MCF 10A (cell line): ENCODE measurements at places on chromosomes 2 and 18.
A peak's percentile ranks its signal among the peaks of the same experiment; 100 is the strongest.

GRCh38 chr2:98656800-98657199 lies 48.4 kb downstream of the UNC50 start:
- DNase-seq = no peak

GRCh38 chr2:157875641-157876065 lies 477 bp downstream of the ACVR1 start:
- peak; percentile 23 for DNase-seq

DNA sequence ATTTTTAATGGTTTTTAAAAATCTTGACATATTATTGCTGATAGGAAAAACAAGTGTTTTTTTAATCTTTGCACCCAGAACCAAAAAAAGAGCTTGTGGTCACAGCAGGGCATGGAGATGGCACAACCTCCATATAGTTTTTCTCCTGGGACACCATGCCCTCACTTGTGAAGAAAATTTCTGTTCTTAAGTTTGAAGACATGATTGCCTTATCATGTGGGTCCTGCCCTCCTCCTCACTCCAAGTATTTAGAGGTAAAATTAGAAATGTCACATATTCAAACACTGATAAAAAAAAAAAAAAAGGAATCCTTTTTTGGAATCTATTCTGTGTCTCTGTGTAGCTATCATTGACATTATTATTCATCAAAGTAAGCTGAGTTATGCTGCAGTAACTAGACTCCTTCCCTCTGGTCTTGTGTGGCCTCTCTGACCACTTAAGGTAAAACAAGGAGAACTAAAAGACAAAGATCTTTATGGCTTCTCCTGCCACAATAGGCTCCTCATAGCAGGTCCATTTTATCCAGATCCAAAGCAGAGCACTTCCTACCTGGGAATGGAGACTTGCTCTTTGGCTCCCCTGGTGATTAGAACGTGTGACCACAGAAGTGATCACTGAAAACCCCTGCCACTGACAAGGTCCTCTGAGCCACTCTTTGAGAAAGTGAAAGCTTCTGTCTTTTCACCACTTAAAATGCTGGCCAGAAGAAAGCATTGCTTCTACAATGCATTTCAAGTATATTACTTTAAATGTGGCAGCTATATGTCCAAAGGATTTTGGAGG lies 19.8 kb downstream of the ADD2 start:
- peak; percentile 17 for DNase-seq

DNA sequence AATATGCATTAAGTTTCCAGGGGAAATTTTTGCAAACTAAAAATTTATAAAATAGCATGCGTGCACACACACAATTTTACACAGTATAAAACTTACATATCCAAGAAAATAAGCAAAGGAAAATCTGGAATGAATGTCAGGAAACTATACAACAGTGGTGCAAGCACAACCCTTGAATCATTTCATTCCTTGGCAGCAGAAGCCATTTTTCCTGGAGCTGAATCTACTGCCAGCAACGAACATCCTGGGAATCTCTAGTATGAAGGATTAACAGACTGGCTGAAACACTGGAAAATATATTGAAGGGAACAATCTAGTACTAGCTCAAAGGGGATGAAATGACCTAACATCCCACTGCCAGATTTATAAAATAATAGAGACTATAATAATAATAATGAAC lies 235.3 kb downstream of the DYM start:
- DNase-seq = no peak

GRCh38 chr2:144894612-144895599 lies 375.0 kb upstream of the ZEB2 start:
- no peak for DNase-seq

GRCh38 chr2:119424284-119425118 lies 7.2 kb upstream of the TMEM37 start:
- DNase-seq = no peak

GRCh38 chr18:23281626-23282436 lies 146.5 kb downstream of the CABLES1 start:
- DNase-seq = peak; percentile 86

DNA sequence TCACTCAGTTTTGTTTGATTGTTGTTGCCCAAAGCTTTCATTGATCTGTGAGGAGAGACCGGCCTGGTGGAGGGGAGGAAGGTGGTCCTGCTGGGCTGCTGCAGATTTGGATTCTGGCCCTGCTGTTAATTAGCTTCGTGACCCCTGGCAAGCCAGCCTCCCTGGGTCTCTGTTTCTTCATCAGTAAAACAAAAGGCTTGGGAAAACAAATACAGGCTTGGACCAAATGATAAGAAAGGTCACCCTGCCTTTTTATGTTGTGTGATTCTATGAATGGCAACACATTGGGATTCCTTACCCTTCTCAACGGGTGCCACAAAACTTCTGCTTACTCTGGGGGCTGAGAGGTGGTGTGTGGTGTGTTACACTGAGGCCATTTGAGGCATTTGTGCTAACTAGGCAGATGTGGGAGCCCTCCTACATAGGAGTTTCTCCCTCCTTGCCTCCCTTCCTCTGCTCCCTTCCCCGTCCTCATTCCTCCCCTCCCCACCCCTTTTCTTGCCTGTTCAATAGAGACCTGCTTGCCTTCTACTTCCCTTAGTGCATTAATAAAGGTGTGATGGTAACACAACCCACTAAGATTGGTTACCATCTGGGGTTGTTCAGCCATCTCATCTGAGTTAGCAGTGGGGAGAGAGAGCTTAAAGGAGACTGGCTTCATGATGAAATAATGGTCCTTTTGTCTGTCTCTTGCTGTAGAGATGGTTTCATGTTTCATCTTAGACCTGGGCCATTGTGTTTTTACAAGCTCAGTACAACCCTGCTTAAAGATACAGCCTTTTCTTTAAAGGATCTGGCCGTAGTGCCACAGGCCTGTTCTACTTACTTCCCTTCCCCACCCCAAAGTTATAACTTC lies 96.2 kb downstream of the TANC1 start:
- DNase-seq = peak; percentile 60

DNA sequence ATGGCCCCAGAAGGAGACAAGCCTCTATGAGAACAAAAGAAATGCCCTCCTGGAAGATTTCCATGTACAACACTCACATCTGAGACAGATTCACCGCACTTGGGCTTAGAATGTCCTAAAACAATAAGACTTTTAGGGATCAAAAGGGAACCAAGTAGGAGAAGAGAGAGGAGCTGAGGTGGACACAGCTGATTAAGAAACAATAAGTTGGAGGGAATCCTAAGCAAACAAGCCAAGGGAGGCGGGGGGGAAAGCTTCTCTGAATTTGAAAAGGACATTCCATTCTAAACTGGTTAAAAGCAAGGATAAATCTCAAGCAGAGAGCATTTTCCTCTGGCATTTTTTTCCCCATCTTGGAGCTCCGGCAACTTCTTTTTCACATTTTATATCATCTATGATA lies 9.9 kb downstream of the ACVR1 start:
- peak; percentile 42 for DNase-seq
